ENCODE measurements at places on chromosomes 2 and 18.

DNA sequence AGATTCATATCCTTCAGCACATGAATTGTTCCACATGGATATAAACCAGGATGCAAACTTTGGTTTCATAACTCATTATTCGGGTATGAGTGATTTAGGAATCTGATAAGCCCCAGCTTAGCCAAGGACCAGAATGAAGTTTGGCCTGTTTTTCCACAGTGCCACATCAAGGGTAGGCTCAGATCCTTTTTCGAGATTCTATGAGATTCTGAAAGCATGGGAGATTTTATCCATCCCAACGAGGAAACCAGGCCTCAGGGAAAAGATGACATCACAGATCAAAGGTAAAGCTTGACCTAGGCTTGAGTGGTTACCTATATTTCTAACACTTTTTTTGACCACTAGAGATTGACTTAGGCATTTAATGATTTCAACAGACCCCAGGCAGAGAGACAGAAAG, 590.8 kb upstream of the PKDCC start:
- DNase-seq, result no peak

DNA sequence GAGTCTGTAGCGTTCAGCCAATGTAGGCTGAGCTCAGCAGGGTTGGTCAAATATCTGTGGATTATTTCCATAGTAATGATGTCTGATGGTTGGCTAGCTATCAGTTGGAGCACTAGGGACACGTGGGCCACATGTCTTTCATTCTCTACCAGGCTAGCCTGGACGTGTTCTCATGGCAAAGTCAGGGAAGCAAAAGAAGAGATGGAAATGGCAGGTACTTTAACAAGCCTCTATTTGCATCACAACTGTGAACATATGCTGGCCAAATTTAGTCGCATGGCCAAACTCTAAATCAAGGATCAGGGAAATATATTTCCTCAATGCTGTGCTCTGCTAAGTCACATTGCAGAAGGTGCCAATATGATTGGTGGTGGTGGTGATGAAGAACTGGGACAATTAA, 371.6 kb upstream of the CHST9 start:
- DNase-seq, result no peak

GRCh38 chr2:96083064-96083939, 33.1 kb downstream of the ADRA2B start:
- no peak for DNase-seq

DNA sequence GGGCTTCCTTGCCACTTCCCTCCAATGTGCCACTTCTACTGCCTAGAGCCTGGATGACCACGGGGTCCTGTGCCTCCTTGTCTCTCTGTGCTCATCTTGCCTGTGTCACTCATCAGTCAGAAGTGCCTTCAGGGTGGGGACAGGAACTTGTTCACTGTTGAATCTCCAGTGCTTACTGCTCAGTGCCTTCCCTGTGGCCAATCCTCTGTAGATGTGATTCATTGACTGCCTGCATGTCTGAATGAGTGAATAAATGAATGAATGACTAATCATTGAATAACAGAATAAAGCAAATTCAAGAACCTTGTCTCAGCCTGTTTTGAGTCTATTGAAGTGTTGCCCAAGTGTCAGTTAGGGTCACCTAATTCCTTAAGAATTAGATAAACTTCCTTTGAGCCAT, 42.3 kb upstream of the FAM136A start:
- no peak for DNase-seq

DNA sequence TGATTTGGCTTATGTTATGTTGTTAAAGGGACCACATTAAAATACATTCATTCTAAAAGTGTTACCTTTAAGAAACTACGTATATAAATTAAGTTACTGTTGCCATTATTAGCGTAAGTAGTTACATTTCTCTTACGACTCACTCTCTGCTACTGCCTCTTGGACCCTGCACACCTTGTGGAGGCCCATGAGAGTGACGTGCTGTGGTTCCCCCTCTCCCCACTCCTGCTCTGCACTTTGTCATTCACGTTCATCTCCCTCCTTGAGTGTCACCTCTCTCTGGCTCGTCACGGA, 830 bp upstream of the MERTK start:
- peak; percentile 21 for DNase-seq

DNA sequence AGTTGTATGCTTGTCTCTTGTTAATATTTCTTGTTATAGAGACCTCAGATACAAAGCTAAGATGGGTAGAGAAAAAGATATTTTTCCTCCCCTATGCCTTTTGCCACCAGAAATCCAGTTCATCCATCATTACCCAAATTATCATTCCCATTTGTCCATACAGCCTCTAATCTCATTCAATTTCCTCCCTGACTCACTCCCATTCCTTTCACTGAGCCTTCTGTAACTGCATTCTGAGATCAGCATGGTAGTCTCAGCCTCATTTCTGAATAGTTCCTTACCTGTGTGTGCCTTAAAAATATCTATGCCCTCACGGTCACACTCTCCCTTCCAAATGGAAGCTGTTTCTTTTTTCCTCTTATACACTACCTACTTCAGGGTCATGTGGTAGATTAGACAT, 15.7 kb upstream of the PIK3C3 start:
- no peak for DNase-seq

DNA sequence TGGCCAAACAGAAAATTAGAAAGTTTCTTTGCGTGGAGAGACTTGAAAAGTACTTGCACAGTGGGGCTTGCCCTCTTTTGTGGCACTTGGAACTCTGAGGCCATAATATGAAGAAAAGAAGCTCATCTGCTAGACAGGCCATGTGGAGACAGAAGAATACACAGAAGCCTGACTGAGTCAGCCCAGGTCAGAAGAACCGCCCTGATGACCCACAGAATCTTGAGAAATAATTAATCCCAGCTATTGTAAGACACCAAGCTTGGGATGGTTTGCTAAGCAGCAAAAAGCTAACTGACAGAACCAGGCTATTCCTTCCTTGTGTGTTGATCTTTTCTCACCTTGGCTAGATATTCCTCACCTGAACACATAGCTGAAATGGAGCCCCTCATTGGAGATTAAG, 33.7 kb downstream of the G6PC2 start:
- no peak for DNase-seq

DNA sequence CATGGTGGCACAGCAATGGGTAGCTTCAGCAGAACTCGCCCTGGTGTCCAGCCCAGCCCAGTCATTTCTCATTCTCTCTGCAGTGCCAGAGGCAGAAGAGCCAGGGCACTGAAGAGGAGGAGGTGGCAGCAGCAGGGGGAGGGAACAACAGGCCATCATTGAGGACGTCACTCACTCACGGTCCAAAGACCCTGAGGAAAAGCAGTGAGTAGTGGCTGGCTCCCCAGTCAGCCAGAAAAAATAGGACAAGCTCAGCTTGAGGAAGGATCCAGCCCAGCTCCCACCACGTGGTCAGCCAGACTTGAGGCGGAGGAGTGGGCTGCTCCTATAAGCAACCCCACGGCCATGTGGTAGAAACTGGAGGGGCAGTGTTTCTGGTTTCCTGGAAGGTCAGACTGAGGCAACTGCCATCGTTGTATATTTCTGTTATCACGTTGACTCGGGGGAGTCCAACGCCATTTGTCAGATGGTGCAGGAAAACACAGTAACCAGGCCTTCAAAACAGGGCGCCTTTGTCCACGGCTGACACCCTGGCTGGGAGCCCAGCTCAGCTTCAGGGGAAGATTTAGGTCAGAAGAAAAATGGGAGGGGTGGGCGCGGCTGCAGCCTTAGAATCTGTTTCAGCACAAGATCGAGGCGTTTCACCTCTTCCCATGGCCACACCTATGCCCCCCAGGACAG, 19.0 kb upstream of the TMEM247 start:
- no peak for DNase-seq

DNA sequence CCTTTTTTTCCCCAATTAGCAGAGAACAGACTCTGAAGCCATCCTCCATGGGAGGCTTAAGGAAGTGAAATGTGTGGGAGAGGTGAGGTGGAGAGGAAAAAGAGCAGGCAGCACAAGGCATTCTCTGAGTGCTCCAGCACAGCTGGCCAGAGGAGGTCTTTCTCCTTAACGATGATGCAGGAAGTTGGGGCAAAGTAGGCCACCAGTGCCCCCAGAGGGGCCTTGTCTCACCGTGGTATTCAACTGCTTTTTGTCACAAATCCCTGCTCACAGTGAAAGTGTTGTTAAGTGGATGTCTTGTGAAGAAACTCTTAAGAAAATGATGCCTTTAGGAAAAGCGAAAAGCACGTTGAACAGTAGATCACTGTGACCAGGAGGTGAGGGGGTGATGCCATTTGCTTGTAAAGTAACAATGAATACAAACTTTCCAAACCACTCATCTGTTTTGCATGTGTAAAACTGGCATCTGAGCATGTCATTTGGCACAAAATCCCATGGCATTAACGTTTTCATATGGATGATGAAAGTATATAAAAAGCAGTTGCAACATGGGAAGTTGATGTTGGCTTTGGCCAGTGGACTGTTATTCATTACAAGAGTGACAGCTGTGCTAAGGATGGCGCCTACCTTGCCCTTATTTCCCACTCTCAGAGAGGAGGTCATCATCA, 49.2 kb upstream of the CDC42EP3 start:
- no peak for DNase-seq

DNA sequence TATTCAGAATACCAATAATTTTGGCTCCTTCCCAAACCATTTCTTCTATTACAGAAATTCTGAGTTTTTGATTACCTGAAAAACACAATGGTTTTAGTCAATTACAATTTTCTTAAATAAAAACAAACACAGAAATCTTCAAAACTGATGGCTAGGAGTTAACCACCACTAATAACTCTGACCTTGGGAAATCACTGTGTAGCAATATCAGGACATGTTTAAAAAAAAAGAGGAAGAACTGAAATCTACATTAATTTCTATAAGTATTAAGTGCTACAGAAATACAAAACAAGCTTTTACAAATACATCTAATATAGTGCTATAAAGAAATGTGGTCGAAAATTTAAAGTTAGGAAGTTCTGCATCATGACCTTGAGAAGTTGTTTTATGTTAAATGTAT, 14.9 kb downstream of the L3MBTL4 start:
- DNase-seq, result no peak

DNA sequence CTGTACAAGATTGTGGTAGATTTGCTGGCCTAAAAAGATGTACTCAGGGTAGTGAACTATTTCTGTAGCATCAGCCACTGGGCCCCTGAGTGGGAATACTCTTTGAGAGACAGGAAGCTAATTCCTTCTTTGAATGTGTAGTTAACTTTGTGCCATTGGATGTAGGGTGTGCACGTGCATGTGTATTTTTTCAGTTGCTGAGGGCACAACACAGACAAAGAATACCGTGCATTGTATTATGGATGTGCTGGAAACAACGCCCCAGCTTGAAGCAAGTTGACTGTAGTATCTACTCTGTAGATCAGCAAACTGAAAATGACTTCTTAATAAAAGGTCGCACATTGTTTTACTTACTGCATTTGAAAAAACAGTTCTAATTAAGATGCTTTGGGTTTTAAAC, 14.1 kb downstream of the CRIM1 start:
- no peak for DNase-seq

DNA sequence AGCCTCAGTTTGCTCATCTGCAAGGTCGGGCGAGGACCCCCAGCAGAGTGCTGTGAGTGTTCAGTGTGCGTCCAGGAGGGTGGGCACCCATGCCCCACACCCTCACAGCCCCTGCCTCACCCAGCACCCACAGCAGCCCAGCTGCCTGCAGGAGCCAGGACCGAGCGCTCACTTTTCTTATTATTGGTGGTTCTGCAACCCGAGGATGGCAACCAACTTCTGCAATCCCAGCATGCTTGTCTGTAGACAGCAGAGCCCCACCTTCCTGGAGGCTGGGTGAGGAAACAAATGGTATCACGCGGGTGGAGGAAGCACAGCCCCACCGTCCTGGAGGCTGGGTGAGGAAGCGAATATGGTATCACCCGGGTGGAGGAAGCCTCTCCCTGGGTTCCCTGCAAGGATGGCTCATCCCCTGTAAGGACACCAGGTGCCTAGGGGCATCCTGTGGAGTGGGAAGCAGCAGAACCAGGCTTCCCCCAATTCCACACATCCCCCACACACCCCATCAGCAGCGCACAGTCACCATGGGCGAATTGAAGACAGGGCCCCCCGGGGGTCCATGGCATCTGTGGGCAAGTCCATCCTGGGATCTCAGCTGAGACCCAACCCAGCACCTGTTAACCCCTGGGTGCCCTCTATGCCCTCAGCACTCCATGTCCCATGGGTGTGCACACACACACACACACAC, 220.5 kb upstream of the RAB6C start:
- no peak for DNase-seq

DNA sequence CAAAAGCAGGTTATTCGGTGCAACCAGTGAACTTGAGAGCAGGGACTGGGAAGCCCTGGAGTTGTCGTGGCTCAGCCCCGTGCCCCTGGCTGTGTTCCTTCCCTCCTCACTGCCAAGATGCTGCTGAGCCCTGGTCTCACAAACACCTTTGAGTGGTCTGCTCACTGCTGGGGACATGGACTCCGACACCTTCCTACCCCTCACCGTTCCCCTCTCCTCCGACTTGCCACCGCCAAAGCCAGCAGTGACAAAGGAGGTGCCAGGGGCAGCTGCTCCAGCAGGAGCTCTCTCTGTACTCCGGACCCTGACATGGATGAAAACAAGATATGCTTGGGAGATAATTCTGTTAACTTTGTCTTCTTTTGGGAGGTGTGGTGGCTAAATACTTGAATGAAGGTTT, 17.9 kb downstream of the LRRFIP1 start:
- no peak for DNase-seq

GRCh38 chr2:98730707-98731040, 258 bp downstream of the MGAT4A start:
- DNase-seq, result no peak

- no peak for DNase-seq
These were observed 148.6 kb upstream of the KCNJ3 start for GRCh38 chr2:154549869-154550268.

DNA sequence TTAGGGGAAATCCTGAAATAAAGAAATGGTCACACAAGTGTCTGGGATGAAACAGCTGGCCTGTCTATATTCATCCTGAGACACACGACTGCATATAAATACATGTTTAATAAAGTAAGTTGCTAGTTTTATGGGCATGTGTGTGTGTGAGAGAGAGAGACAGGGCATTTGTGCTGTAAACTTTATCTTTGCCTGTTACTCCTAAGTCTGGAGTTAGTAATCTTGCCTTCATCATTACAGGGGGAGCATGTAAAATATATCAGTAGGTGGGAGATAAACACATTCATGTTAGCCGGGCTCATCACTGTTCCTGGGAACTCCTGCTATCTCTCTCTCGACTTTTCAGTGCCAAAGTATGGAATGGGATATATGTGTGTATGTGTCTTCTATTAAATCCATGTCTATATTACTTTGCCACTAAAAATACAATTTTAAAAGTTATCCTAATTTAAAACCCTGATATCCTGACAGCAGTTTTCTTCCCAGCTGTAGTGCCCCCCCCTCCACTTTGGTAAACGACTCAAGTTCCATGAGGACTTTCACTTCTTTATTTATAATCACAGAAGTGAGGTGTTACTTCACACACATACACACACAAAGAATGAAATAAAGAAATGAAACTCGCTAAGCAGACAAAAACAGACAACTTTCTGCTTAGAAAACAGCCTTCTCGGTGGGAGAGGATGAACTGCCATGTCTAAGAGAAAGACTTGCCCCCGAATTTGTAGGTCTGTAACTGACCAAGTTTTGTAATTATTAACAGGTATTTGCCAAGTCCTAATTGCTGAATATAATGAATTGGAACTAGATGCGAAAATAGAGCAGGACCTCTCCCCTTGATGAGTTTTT, 947 bp downstream of the ZEB2 start:
- DNase-seq, result no peak

- DNase-seq, result no peak
These were observed 481.9 kb downstream of the NUP35 start for GRCh38 chr2:183606022-183606717.

- no peak for DNase-seq
These were observed 50.9 kb upstream of the MAPK4 start for GRCh38 chr18:50509012-50509411.

GRCh38 chr2:44840503-44840850, 101.0 kb upstream of the SIX3 start:
- no peak for DNase-seq

- DNase-seq, result no peak
These were observed 19.2 kb downstream of the RMP24 start for GRCh38 chr18:35991696-35992095.
